Chondrocyte (in vitro differentiated cells): ENCODE measurements at places on chromosomes 1 and 21. TPM values are rescaled to one million over a fixed set of nuclear protein-coding genes. Genes with fewer than 3 reads are reported as not detected.

- DNase-seq = no peak
Measured at GRCh38 chr1:119081267-119081666, 59.2 kb downstream of the WARS2 start.

- peak; percentile 68 for DNase-seq
Measured at GRCh38 chr1:225879521-225880221, 2.5 kb downstream of the TMEM63A start.

DNA sequence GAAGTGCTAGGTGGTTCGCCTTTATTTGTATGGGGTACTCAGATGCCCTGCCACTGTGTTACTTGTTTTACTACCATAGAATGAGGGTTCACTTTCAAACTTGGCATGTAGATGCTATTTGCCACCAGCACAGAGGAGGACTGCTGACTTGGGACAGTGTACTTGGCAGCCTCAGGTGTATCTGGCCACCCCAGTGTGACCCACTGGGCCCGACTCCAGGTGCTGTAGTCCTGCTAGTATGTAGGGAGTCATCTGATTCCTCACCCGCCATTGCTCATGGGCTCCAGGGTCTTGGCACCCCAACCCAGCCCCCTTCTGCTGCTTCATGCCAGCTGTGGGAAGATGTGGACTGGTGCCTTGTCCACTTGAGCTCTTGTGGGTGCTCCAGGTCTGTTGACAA, 40.0 kb downstream of the ZNF678 start:
- no peak for DNase-seq

GRCh38 chr21:35384375-35384774, 335.3 kb upstream of the RUNX1 start:
- no peak for DNase-seq

HCRTR1 gene
- 0.21 to 0.45 TPM in 2 of 3 replicates, not detected in the other for total RNA-seq

DNA sequence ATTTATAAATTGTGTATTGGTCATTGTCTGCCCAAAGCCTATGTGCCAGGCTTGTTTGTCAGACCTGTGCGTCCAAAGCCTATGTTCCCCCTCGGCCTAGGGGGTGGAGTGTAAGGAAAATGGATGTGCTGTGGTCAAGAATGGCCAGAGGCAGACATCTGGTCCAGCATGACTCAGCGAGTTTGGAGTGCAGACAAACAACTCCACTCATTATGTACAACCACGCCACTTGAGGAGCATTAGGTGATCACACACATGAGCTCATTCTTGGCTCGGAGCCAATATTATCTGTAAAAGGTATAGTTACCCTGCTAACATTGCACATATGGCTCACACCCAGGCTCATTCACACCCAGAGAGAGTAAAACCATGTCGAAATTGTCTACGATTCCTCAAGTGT, 1047.6 kb upstream of the ADGRL4 start:
- no peak for DNase-seq

DNA sequence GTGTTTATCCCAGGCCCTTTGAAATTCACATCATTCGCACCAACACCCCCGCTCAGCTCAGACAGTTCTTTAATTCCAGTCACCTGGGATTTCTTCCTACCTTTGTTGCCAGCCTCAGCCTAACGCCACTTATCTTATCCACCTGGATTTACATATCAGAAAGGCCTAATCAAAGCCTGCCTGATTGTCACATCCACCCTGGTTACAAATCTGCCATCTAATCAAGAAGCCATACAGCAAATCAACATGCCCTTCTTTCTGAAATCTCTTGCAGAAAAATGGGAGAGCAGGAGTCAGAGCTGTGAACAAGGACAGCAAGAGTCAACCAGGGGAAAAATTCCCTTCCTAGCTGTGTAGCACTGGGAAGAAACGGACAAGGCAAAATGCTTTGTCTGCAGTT, 173.2 kb upstream of the DAB1 start:
- DNase-seq = no peak

DNA sequence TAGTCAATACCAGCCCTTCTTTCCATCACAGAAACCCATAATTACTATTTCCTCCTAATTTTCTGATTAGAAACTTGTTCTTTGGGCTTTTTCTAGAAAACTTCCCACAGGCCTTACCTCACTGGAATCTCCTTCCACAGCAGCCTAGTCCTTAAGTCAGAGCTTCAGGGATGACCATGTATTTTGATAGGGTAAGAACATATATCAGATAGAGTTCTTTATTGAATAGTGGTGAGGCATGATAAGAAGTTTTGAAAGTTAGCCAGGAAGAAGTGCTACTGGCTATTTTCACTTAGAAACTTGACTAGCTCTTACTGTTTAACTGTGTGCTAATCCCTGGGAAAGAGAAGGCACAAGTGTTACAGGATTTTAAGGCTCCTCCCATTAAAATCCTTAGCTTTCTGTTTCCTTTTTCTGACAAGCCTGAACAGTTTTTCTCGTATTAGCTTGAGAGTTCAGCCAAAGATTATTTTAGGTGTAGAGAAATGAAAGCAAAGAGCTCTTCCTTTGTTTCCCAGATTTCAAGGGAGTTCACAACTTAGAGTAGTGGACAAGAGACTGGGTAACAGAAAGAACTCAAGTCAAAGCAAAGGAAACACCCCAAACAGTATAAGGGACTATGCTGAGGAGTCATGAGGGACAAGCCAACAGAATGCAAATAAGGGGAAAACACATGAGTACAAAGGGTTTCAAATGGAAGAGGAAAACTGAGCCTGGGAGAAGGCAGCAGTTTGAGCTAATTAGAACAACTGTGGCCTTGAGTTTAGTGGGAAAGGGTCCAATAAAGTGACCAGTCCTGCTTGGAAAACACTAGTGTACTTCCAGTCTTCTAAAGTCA, 37.2 kb upstream of the AIM2 start:
- no peak for DNase-seq

IL22RA1 gene
- not detected in 3 replicates for total RNA-seq

LRRC53 gene
- total RNA-seq = not detected in 3 replicates

- no peak for DNase-seq
Measured at GRCh38 chr1:113983826-113984225, 4.6 kb downstream of the OLFML3 start.

SDE2 gene
- total RNA-seq = 20.8 to 21.9 TPM (median 21.5 TPM) in 3 replicates

DNA sequence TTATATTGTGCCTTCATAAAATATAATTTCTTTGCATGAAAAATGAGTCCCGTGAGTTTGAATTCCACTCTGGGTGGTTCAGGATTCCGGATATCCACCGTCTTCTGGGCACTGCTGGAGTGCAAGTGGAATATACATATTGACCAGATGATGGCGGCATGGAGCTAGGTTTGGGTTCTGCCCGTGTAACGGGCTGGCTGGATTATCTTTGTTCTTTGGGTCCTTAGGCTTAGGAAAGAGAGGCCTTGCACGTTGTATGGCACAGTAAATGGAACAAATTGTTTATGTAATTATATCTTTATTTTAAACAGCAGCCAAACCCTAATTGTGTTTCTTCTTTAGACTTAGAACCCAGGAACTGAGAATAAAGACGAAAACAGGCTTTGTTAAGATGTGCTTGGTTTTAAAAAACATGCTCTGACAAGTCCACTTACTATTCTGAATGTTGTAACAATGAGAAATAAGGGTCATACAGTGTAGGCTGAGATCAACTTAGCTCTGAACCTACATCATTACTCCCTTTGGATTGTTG, 13.5 kb upstream of the ACBD6 start:
- no peak for DNase-seq

CHIA gene
- not detected in 3 replicates for total RNA-seq

DNA sequence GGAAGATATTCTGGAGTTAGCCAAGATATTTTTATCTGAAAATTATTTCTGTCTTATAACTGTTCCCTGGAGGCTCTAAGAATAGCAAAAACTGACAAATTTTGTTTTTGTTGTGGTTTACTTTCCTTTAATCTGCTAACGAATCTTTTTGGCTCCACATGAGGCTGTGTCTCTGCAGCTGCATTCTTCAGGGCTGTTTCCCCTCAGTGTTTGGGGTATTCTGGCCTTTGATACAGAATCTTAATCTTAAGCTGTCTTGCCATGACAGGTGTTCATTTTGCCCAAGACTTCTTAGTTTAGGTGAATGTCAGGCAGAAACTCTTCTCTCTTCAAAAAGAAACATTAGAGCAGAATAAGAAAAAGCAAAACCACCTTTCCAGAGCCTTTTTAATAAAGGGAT, 83.8 kb downstream of the GABPA start:
- no peak for DNase-seq

DNA sequence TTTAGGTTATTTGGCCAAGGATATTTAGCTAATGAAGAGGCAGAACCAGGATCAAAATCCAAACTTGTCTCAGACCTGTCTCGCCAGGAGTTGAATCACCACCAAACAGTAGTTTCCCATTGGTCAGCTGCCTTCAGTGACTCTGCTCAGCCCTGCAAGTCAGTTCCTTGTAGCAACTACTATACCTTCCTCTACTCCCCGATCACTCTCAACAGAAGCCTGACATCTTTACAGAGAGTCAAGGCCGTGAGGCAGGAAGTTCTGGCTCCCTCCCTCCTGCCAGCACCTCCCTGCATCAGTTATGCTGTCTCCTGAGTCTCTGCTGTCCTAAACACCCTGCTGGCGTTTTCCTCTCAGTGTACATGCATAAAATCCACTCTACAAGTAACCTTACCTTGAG, 13.2 kb downstream of the PSMD4 start:
- no peak for DNase-seq

CACNA1S gene
- 0.07 to 0.46 TPM (median 0.40 TPM) in 3 replicates for total RNA-seq

SPRR3 gene
- total RNA-seq = not detected in 3 replicates

GRCh38 chr1:59452026-59452425, 155.1 kb downstream of the FGGY start:
- no peak for DNase-seq

GRCh38 chr1:208069908-208070307, 159.0 kb upstream of the CD34 start:
- no peak for DNase-seq

GRCh38 chr1:113809670-113810602, 2.3 kb downstream of the RSBN1 start:
- no peak for DNase-seq

DNA sequence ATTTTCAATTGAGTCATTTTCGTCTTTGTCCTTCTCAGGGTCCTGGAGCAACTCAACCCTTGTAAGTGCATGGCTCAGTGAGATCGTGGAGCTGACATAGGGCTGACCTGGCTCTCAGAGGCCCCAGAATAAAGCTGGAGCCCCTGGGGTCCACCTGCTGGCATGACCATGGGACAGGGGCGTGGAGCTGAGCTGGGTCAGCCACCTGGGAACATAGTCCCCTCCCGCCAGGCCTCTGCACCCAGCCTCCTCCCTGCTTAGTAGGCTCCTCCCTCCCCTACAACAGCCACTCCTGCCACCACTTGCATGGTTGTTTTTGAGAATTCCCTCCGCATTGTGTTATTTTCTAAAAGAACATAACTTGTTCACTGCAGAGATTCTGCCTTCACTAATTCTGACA, 3.1 kb upstream of the RIPK4 start:
- DNase-seq = no peak

- no peak for DNase-seq
Measured at GRCh38 chr1:18241891-18242290, 134.3 kb downstream of the IGSF21 start.

DNA sequence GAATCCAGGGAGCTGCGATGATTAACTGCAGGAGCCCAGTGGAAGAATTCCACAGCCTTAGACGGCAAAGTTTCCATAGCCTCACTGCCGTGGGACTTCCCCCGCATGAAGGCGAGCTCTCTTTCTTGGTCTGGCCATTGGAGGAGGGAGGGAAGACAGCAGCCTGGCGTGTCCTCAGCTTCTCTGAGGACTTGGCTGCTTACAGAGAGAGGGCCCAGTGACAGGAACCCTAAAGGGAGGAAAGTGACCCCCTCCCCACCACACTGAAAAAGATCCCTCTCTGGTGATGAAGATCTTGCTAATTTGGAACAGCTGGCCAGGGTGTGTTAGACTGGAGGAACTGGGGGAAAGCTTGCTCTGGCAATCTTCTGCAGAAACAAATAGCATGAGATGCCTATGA, 41.0 kb downstream of the ATP2B4 start:
- no peak for DNase-seq

DNA sequence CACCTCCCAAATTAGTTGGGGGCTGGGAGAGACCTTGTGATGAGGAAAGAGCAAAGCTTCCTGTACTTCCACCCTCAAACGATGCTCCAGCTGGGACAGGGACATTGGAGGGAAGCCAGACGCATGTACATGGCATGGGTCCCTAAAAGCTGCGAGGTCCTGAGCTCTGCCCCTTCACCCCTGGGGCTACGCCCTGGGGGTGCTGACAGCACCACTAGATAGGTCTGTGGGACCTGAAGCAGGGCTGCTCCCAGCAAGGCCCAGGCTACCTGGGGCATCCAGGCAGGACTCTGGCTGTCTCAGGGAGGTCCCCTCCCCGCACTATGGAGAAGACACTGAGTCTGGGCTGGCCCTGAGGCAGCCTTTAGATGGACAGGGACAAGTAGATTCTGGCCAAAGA, 83.4 kb downstream of the DMRTB1 start:
- DNase-seq = peak; percentile 84

- no peak for DNase-seq
Measured at GRCh38 chr1:61642475-61643232, 82.3 kb downstream of the TM2D1 start.

DNA sequence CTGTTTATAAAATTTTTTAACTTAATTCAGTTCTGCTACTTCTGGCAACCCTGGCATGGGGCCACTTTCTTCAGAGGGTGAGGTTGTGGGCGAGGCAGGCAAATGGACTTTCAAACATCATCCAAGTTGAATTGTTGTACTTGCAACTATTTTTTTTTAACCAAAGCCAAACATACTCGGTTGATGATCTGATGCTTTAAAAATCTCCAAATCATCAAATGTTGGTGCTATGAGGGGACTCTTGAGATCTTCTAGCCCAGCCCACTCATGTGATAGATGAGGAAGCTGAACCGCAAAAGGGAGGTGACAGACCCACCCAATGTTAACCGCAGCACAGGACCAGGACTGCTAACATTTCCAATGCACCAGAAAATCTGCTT, 6.7 kb downstream of the SLC1A7 start:
- DNase-seq = no peak

TESK2 gene
- 1.3 to 2.7 TPM (median 1.6 TPM) in 3 replicates for total RNA-seq

- no peak for DNase-seq
Measured at GRCh38 chr1:226809785-226810571, 60.4 kb upstream of the PSEN2 start.

- DNase-seq = no peak
Measured at GRCh38 chr21:45176141-45176540, 101.8 kb downstream of the ADARB1 start.

SPTA1 gene
- not detected in 3 replicates for total RNA-seq

INPP5B gene
- 18.7 to 21.2 TPM (median 20.6 TPM) in 3 replicates for total RNA-seq

DNA sequence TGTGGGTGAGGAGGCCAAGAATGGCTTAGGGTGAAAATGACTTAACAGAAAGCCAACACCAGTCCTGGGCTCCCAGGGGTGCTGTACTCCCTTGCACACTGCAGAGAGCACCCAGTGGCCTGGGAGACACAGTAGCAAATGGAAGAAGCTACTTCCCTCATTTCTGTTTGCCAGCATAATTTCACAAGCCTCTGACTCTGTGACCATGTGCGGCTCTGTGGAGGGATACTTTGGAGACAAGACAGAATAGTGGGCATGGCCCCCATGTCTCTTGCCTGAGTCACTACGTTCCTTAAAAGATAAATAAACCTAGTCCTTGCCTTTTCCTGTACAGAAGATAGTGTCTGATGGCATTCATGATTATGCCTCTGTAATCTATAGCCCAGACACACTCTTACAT, 38.1 kb downstream of the TRIM62 start:
- no peak for DNase-seq

GRCh38 chr1:98709906-98710305, 48.4 kb downstream of the SNX7 start:
- no peak for DNase-seq
